Cardiac septum (tissue), 1 donor: ENCODE measurements at places on chromosomes 5 and 9. TPM values are rescaled to one million over a fixed set of nuclear protein-coding genes. Genes with fewer than 3 reads are reported as not detected.

DNA sequence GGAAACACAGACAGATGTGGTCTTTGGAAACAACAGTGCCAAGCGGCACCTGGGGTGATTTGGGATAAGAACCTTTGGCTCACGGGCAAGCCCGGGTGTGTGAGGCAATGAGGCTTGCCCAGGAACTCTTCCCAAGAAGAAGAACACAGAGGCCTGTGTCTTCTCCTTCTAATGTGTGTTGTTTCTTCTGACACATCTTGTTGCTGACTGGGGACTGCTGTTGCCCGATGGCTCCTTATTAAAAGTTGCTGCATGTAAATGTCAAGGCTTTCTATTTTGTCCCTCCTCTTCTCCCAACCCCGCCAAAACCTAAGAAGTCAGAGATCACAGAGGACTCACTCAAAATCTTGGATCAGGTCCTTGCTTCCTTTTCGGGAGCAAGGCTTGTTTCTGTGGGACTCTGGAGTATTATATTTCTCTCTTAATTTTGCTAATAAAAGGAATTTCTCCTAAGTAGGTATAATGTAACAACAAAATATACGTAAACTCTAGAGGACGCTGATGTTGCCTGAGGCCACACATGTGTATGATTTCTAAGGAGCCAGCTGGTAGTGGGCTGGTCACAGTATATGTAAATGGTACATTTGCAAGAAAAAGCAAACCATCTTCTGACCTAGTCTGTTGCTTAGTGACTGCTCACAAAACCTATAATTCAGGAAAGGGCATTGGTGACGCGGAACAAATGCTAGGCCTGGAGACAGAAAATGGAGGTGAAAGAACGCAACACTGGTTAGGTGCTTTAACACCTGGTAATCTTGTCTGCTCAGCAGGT, 232.5 kb downstream of the GADD45G start:
- DNase-seq: no peak

DNA sequence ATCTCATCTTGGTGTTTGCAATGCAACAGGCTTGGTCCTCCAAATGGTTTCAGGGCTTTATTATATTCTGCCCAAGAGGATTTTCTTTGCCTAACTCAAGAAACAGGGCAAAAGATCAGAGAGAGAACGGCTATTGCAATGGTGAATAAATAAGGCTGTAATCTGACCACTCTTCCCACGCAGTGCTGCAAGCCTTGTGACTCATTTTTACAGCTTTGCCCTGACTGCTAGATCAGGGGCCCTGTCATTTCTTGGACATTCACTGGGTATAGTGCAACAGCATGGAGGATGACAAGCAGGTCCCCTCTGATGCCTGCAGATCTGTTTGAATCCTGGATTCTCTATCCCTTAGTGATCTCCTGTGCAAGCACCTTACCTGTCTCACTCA, 459.1 kb downstream of the EBF1 start:
- no peak for DNase-seq

DNA sequence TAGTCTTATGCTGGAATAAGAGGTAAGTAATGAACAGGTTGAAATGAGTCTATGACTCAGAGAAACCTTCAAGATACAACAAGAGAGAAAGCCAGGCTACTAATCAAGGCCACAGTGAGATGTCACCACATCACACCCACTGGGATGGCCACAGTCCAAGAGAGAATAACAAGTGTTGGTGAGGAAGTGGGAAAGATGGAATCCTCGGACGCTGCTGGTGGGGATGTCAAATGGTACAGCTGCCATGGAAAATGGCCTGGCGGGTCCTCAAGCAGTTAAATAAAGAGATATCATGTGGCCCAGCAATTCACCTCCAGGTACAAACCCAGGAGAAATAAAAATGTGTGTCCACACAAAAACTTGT, 41.9 kb upstream of the NEURL1B start:
- no peak for DNase-seq

GRCh38 chr5:96377167-96377566, 55.9 kb downstream of the PCSK1 start:
- no peak for DNase-seq

DNA sequence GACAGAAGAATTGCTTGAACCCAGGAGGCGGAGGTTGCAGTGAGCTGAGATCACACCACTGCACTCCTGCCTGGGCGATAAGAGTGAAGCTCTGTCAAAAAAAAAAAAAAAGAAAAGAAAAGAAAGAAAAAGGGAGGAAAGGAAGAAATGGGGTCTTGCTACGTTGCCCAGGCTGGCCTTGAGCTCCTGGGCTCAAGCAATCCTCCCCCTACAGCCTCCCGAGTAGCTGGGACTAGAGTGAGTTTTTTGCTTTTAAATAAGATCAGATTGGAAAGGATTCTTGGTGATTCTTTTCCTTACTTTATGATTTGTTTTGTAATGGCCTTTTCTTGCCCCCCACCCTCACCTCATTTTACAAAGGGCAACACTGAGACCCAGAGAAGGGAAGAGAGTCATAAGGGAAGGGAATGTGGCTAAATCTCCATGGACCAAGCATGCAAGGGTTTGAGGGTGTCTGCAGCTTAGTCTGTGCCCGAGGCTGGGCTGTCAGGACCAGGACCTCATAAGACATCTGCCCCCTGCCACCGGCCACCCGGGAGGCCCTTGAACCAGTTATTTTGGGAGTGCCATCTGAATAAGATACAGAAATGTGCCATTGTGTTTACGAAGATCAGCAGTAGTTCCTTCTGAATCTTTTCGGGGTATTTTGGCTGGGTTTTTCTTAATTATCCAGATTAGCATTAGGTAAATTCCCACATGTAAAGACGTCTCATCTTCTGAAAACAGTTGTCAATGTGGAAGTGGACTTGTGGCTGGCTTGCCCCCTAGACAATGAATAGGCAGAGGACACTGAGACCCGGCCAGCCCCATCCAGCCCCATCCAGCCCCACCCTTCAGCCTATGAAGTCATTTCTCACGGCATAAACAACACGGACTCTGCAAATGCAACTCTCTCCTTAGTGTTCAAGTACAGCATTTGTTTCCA, 44.5 kb upstream of the GRHPR start:
- DNase-seq: no peak

DNA sequence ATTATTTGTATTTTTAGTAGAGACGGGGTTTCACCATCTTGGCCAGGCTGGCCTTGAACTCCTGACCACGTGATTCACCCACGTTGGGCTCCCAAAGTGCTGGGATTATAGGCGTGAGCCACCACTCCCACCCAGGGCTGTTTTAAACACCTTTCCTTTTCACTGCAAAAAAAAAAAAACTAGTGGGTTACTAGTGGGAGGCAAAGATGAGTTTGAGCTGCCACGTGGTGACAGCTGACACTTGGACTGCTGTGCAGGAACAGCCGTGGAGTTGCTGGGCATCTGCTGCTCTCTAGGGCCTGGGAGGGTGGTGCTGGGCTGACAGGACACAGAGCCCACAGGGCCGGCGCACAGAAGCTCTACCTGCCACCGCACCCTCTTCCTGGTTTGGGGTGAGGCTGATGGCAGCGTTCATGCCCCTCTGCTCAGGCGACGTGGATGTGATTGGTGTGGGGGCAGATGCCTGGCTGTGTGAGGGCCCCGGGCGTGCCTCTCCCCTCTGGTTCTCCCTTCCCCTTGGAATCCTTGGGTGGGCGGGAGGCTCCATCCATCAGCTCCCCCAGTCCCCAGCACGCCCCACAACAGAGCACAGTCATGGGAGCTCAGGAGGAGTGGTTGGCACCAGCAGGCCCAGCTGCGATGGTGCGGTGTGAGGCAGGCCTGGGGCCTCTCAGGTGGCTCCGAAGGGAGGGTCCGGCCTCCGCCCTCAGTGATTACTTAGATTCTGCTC, 16.9 kb downstream of the RABL6 start:
- DNase-seq: no peak

DNA sequence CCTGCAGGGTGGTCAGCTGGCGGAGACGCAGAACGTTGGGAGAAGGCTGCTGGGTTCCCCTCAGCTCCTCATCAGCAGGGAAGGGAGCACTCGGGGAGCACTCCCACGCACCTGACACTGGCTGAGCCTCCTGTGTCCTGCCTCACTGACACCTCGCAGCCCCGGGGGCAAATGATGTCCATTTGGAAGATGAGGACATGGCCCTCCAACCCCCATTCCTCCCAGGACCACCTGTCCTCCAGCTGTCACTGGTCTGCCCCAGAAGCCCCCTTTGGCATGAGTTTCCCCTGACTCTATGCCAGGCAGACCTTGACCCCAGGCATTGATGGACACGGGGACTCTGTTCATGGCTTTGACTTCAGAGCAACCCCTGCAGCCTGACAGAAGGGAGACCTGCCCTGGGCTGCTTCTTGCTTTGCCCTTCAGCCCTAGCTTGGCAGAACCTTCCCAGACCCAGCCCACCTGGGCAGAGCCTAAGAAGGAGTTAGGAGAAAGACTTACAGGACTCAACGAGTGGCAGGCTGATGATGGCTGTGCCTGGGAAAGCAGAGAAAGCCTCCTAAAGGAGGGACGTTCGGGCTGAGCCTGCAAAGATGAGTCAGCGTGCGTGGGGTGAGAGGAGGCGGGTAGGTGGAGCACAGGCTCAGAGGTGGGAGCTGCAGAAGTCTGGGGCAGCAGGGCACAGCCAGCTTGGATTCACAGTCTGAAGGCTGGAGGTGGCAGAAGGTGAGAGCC, 90.6 kb downstream of the LMX1B start:
- DNase-seq: no peak

- DNase-seq: no peak
Observed at GRCh38 chr9:130390986-130391385, 53.8 kb upstream of the ASS1 start.

DNA sequence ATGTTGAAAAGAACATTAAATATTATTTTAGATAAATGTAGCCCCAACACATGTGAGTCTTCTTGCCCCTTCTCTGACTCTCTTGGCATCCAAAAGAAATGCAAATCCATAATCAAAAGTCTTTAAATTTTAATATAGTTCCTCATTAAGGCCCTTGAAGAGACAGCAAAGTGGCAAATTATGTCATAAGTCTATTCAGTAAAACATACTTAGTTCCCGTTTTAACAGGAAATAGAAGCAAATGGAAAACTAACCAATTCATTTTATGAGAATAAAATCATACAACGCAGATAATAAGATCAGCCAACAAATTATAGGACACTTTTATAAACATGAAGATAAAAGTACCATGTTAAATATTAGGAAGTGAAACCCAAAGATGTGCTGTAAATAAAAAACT, 20.1 kb upstream of the IFNB1 start:
- DNase-seq: no peak

GRCh38 chr5:24080046-24080445, 564.7 kb downstream of the CDH10 start:
- DNase-seq: no peak

DNA sequence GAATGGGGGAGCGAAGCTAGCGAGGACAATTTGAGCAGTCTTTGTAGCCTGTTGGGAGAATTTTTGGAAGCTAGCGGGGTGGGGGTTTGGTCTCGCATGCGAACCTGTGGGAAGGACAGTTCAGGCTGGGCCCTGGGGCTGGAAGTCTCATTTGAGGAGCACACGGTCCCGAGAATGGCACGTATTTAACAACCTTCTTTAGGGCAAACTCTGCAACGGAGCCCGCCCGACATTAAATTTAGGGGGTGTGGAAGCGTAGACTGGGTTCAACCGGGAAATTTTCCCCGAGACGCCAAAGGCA, 35.2 kb upstream of the NFIB start:
- no peak for DNase-seq

The RMRP gene
- total RNA-seq: 10,677 TPM

The TEX48 gene
- total RNA-seq: not detected

The SH2D3C gene
- total RNA-seq: 16.0 TPM

The MELK gene
- 0.13 TPM for total RNA-seq

The RNF44 gene
- total RNA-seq: 25.4 TPM

The TMEM215 gene
- not detected for total RNA-seq

The TMEM232 gene
- 1.7 TPM for total RNA-seq

The PCDHA1 gene
- total RNA-seq: 0.08 TPM

The SPATA31C1 gene
- total RNA-seq: not detected

The MAMDC2 gene
- 3.6 TPM for total RNA-seq

The ATG12 gene
- total RNA-seq: 22.5 TPM
